Activated naive CD4-positive, alpha-beta T cell treated with anti-CD3 and anti-CD28 coated beads for 36 hours (primary cell): ENCODE measurements at places on chromosomes 4 and X. TPM values are rescaled to one million over a fixed set of nuclear protein-coding genes. Genes with fewer than 3 reads are reported as not detected.

GRCh38 chr4:73528171-73528570 lies 46.6 kb downstream of the AFM start:
- no peak for DNase-seq

Gene CHIC1
- 4.5 TPM for total RNA-seq

GRCh38 chr4:56425518-56425917 lies 9.9 kb downstream of the PPAT start:
- no peak for DNase-seq

Gene CT45A1
- total RNA-seq = not detected

Gene SORCS2
- 0.07 TPM for total RNA-seq

DNA sequence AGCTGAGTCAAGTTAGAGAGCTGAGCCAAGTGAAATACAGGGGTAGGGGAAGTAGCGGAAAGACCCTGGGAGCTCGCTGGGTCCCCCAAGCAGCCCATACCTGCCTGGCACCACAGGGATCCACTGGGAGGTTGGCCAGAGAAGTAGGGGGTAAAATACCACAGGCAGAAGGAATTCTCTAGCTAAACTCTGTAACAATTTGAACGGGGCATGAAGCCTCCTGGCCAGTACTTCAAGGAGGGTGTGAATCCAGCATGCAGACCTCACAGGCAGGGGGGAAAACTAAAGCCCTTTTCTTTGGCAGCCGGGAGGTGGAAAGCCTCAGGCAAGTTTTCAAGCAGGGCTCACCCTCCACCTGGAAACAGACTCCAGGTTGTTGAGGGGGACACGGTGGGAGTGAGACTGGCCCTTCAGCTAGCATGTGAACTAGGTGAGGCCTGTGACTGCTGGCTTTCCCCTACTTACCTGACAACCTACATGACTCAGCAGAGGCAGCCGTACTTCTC lies 3.7 kb upstream of the UGT2A1 start:
- DNase-seq = no peak

DNA sequence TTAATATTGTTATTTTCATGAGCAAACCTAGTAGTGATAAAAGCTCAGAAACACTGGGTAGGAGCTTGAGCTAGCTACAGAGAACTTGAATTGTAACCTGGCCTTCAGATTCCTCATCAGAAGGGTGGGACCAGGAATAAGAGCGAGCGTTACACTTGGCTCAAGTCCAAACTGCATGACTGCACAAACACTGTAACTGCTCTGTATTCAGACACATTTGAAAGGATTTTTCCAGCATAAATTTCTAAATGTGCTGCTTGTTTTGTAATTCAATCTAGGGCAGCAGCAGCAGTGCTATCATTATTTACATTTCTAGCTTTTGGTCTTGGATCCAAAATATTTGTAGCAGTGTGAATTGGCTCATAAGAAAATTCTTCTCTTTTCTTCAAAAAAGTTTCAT lies 133.0 kb upstream of the TMLHE start:
- no peak for DNase-seq

GRCh38 chrX:20197641-20198210 lies 56.1 kb upstream of the EIF1AX start:
- no peak for DNase-seq

- DNase-seq = peak; percentile 18
Measured at GRCh38 chr4:74543231-74543781, 98.4 kb downstream of the AREG start.

DNA sequence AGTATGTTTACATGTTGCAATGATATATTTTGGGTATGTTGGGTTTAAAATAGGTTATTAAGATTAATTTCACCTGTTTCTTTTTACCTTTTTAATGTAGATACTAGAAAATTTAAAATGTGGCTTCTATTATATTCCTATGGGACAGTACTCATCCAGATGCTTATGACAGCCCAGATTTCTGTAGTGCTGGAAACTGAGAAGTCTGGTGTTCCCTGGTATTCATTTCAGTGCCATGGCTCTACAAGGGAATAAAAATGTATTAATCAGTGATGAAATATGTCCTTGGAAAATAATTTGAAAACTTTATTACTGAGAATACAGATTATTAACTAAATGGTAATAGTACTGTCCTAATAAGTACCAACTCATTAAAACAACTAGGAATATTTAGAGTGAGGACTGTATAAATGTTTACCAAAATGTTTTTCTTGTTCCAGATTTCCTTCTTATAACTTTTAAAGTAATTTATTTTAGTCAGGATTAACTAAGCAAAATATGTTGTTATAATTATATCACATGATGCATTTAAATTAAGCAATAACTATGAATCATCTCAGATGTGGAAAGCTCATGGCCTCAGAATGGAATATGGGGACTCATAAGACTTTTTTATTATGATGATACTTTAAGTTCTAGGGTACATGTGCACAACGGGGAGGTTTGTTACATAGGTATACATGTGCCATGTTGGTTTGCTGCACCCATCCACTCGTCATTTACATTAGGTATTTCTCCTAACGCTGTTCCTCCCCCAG lies 25.3 kb downstream of the ARHGAP24 start:
- no peak for DNase-seq

- DNase-seq = no peak
Measured at GRCh38 chrX:53494436-53494835, 60.3 kb upstream of the HSD17B10 start.

GRCh38 chr4:8019396-8020365 lies 80.0 kb upstream of the AFAP1 start:
- DNase-seq = no peak

DNA sequence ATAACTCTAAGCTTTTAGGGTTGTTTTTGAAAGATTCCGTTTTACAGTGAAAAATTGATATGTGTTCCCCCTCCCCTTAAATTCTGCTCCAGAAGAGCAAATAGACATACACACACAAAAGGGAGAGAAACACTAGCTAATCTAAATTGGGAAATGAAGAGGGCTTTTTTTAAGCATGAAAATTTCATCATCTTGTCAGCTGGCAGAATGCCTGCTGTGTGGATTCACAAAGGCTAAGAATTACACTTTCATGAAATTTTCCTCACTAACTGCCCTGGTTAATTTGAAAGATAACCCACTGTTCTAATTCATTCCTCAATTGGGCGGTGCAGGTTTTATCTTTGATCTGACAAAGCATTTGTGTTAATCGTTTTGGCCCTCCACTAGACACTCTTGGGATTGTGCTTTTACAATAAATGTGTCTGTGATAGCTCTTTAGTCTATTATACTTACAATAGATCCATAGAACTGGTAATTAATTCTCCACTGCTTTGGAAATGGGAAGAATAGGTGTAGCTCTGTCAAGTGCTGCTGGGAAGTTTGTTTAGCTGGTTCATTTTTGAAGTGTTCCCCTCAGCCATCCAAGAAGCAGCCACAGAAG lies 152.9 kb downstream of the POLA1 start:
- DNase-seq = no peak
